ENCODE measurements at places on chromosomes 7 and 10.

- no peaks in the 10 kb centered on the region for H3K27me3 ChIP-seq
- no peak for DNase-seq
- no peaks in the 10 kb centered on the region for H3K36me3 ChIP-seq
- H3K4me3 ChIP-seq = no peak overlapping the region
- H3K4me1 ChIP-seq = no peaks in the 10 kb centered on the region
Observed at GRCh38 chr7:142445019-142445686, 187.3 kb upstream of the PRSS58 start.

DNA sequence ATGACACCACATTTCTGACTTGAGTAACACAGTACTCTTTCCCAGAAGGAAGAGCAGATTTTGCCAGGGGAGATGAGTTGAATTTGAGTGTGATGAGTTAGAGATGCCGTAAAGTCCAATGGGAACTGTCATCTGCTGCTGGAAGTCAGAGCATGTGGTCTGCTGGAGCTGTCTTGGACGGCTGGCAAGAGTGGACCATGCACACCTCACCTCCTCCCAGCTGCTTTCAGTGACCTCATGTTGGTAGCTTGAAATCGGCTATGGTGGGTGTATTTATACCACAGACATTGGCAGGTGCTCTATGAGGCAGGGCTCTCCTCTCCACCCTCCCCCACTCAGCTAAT is 82.3 kb downstream of the COL13A1 start:
- H3K4me1 ChIP-seq = no peaks in the 10 kb centered on the region
- H3K27ac ChIP-seq = no peak overlapping the region
- H3K27me3 ChIP-seq = peaks cover 9% of the 10 kb centered on the region
- no peaks in the 10 kb centered on the region for H3K36me3 ChIP-seq
- H3K4me3 ChIP-seq = no peak overlapping the region
- no peak for DNase-seq

DNA sequence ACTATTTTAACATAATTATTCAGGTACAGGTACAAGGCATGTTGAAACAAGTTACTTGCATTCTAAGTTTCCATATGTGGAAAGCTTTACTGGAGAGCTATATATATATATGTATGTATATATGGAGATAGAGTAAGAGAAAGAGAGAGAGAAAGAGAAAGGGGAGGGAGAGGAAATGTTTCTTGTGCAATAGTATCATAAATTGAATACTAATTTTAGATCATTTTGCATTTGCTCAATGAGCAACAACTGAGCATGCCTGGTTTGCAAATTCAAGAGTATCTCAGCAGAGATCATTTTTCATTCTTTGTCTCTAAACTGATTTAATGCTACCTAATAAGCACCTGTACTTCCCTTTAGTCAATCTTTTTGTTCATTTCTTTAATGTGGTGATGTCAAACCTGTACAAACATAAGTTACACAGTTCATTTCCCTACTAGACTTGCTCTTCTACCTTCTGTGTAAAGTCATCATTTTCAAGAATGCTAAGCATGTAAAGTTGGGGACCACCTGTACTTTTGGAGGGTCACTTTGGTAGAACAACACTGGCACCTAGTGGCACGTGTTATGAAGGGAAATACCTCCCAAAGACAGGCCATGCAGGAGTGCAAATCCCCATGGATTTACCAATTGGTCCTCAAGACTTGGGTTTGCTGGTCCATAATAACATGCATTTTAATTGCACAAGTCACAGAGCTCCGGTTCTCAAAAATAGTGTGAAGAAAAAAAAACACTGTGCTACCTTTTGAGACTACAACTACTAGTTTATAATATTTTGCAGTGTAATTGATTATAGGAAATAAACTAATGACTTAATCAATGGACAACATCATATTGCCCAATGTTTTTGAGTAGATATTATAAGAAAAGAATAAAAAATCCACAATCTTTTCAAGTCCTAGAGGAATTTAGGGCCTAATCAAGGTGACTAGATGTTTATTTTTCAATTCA is 431.2 kb upstream of the IGFBP3 start:
- H3K4me3 ChIP-seq = no peak overlapping the region
- no peaks in the 10 kb centered on the region for H3K36me3 ChIP-seq
- H3K27ac ChIP-seq = no peak overlapping the region
- H3K27me3 ChIP-seq = no peaks in the 10 kb centered on the region

- no peak for DNase-seq
- no peak overlapping the region for H3K27ac ChIP-seq
- no peak overlapping the region for H3K4me3 ChIP-seq
- no peaks in the 10 kb centered on the region for H3K36me3 ChIP-seq
- no peaks in the 10 kb centered on the region for H3K27me3 ChIP-seq
Observed at GRCh38 chr10:6005856-6006395, 28.6 kb upstream of the IL15RA start.

GRCh38 chr7:106480616-106481031 is 180.3 kb downstream of the CCDC71L start:
- no peaks in the 10 kb centered on the region for H3K36me3 ChIP-seq
- H3K27ac ChIP-seq = no peak overlapping the region
- DNase-seq = no peak
- peaks cover 6% of the 10 kb centered on the region for H3K27me3 ChIP-seq
- H3K4me3 ChIP-seq = no peak overlapping the region

- H3K36me3 ChIP-seq = no peaks in the 10 kb centered on the region
- no peak overlapping the region for H3K4me3 ChIP-seq
- H3K4me1 ChIP-seq = peaks cover 16% of the 10 kb centered on the region
- DNase-seq = peak; percentile 52
Observed at GRCh38 chr10:69409968-69410367, 6.8 kb downstream of the TACR2 start.

- no peaks in the 10 kb centered on the region for H3K27me3 ChIP-seq
- H3K4me1 ChIP-seq = peaks cover 18% of the 10 kb centered on the region
- peak; percentile 32 for DNase-seq
Observed at GRCh38 chr7:156842317-156842716, 50.7 kb downstream of the LMBR1 start.

- no peak overlapping the region for H3K4me3 ChIP-seq
- DNase-seq = no peak
- H3K27me3 ChIP-seq = no peaks in the 10 kb centered on the region
- H3K27ac ChIP-seq = no peak overlapping the region
- H3K4me1 ChIP-seq = no peaks in the 10 kb centered on the region
- H3K36me3 ChIP-seq = no peaks in the 10 kb centered on the region
Observed at GRCh38 chr10:26488344-26488743, 50.2 kb downstream of the APBB1IP start.

- no peaks in the 10 kb centered on the region for H3K27me3 ChIP-seq
- DNase-seq = no peak
- no peak overlapping the region for H3K27ac ChIP-seq
- no peaks in the 10 kb centered on the region for H3K36me3 ChIP-seq
- no peaks in the 10 kb centered on the region for H3K4me1 ChIP-seq
- no peak overlapping the region for H3K4me3 ChIP-seq
Observed at GRCh38 chr7:144738708-144739314, 97.0 kb downstream of the TPK1 start.

Data from adrenal gland (tissue), 19 donors.